ENCODE measurements at places on chromosomes 11 and 22. TPM values are rescaled to one million over a fixed set of nuclear protein-coding genes. Genes with fewer than 3 reads are reported as not detected.

Gene OR51B5
- total RNA-seq, result not detected

Gene MYOD1
- total RNA-seq, result not detected

Gene CARD18
- not detected for total RNA-seq

Gene PRR33
- not detected for total RNA-seq

Gene OR6T1
- total RNA-seq, result not detected

DNA sequence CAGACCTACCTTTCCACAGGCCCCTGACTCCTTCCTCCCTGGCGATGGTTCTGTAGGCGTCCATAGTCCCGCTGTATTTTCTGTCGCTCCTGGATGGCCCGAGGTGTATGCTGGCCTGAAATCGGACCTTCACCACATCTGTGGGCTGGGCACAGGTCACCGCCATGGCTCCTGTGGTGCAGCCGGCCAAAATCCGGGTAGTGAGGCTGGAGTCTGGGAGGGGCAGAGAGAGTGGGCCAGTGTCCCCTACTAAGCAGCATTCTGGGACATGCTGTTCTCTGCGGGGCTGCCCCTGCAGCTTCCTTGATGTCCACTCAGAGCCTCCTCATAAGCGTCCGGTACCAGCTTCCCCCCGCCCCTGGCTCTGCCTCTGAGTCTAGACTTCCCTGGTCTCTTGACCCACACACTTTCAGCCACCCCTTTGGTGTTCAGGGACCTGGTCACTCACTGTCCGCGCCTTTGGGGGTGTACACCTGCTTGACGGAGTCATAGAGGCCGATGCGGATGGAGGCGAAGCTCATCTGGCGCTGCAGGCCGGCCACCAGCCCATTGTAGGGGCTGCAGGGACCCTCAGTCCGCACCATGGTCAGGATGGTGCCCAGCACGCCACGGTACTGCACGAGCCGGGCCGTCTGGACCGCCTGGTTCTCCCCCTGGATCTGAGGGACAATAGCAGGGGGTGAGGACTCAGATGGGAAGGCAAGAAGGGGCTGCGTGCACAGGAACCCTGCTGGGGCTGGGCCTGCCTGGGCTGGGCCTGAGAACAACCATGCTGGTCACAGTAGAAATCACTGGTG, 3.0 kb downstream of the UCP3 start:
- H3K27me3 ChIP-seq, result peaks cover 2% of the 10 kb centered on the region
- no peak for DNase-seq
- H3K4me3 ChIP-seq, result no peak overlapping the region

DNA sequence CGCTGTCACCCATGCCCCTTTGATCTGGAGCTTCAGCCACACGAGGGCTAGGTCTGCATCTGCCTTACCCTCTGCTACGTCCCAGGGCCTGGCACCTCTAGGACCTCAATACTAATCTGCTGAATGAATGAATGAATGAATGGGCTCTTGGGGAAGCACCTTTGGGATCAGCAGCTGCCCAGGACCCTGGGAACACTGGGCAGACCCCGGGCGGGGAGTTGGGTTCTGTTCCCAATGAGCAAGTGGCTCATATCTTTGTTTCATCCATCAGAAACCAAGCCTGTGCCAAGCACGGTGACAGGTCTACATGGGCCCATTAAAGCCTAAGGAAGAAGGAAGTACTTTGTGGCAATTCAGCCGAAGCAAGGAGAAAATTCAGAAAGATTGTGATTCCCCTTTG, 41.5 kb upstream of the SHISAL1 start:
- H3K4me1 ChIP-seq, result peaks cover 43% of the 10 kb centered on the region
- no peak overlapping the region for H3K4me3 ChIP-seq
- H3K27ac ChIP-seq, result peak overlapping the region; percentile 34
- H3K27me3 ChIP-seq, result peaks cover 14% of the 10 kb centered on the region

GRCh38 chr11:63508009-63508408, 2.1 kb downstream of the LGALS12 start:
- peaks cover 13% of the 10 kb centered on the region for H3K27me3 ChIP-seq
- peaks cover under 1% of the 10 kb centered on the region for H3K36me3 ChIP-seq
- peaks cover 28% of the 10 kb centered on the region for H3K4me1 ChIP-seq
- DNase-seq, result peak; percentile 34
- no peak overlapping the region for H3K4me3 ChIP-seq
- H3K27ac ChIP-seq, result no peak overlapping the region

GRCh38 chr11:130642994-130643393, 194.5 kb downstream of the ADAMTS15 start:
- peaks cover 2% of the 10 kb centered on the region for H3K27me3 ChIP-seq
- H3K4me1 ChIP-seq, result no peaks in the 10 kb centered on the region
- H3K4me3 ChIP-seq, result no peak overlapping the region

GRCh38 chr11:32334822-32335221, 100.5 kb downstream of the WT1 start:
- no peak overlapping the region for H3K4me3 ChIP-seq
- peaks cover 1% of the 10 kb centered on the region for H3K4me1 ChIP-seq
- DNase-seq, result no peak
- no peak overlapping the region for H3K27ac ChIP-seq

- H3K4me3 ChIP-seq, result no peak overlapping the region
- H3K36me3 ChIP-seq, result no peaks in the 10 kb centered on the region
- H3K27me3 ChIP-seq, result no peaks in the 10 kb centered on the region
- no peak for DNase-seq
- no peak overlapping the region for H3K27ac ChIP-seq
These were observed 720.6 kb upstream of the ANO5 start for GRCh38 chr11:21472261-21472660.

GRCh38 chr11:61327669-61328071, 5.2 kb downstream of the DDB1 start:
- H3K27ac ChIP-seq, result no peak overlapping the region
- no peaks in the 10 kb centered on the region for H3K27me3 ChIP-seq
- DNase-seq, result no peak
- no peaks in the 10 kb centered on the region for H3K36me3 ChIP-seq
- peaks cover 20% of the 10 kb centered on the region for H3K4me1 ChIP-seq
- H3K4me3 ChIP-seq, result no peak overlapping the region

- H3K27ac ChIP-seq, result peak overlapping the region; percentile 26
- peaks cover 53% of the 10 kb centered on the region for H3K4me1 ChIP-seq
- H3K27me3 ChIP-seq, result peaks cover 56% of the 10 kb centered on the region
- peaks cover 8% of the 10 kb centered on the region for H3K36me3 ChIP-seq
- peak; percentile 51 for DNase-seq
These were observed 6.0 kb downstream of the PAX6 start for GRCh38 chr11:31805037-31805628.

DNA sequence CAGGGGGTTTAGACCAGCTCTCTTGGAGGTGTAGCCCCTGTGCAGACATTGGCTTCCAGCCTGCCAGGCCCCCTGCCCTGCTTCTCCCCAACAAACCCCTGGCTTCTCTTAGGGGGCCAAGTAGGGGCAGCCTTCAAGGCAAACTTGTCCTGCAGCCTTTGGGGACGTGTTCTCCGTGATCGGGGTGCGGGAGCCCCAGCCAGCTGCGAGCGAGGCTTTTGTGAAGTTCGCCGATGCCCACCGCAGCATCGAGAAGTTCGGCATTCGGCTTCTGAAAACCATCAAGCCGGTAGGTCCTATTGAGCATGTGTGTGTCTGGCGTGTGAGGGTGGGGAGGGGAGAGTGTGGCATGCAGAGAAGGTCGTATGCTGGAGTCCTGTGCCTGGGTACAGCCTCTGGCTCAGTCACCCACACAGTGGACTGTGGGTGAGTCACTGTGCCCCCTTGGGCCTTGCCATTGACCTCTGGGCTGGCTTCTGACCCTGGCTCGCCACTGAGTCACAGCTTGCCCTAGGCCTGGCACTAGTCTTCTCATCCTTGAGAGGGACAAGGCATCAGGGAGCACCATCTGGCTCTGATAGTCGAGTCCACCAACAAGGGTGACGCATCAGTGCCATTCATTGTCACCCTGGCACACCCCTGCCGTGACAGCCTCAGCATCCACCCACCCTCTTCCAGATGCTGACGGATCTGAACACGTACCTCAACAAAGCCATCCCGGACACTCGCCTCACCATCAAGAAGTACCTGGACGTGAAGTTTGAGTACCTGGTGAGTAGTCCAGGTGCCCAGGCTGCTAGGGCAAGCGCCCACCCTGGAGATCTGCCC, 11.4 kb downstream of the SLC16A8 start:
- H3K27me3 ChIP-seq, result peaks cover 11% of the 10 kb centered on the region
- H3K4me1 ChIP-seq, result peaks cover 24% of the 10 kb centered on the region
- H3K27ac ChIP-seq, result no peak overlapping the region
- DNase-seq, result no peak
- no peak overlapping the region for H3K4me3 ChIP-seq

GRCh38 chr22:49427941-49428340, 399.7 kb downstream of the BRD1 start:
- H3K4me1 ChIP-seq, result no peaks in the 10 kb centered on the region
- H3K4me3 ChIP-seq, result no peak overlapping the region
- peaks cover 15% of the 10 kb centered on the region for H3K36me3 ChIP-seq
- no peak for DNase-seq

DNA sequence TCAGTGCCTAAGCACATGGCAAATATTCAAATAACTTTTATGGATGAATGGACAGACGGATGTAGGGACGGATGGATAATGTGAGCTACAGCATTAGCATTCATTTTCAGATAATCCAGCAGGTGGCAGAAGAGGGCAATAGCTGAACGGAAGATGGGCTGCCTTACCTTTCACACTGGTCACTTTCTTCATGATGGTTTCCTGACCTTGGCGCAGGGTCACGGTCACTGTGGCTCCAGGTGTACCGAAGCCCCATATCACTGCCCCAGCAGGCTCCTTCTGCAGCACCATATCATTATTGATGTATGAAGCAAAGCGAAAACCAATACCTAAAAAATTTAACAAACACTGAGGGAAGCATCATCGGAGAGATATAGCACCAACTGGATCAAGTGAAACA, 4.3 kb downstream of the SIAE start:
- H3K27me3 ChIP-seq, result peaks cover 1% of the 10 kb centered on the region
- no peak overlapping the region for H3K27ac ChIP-seq
- DNase-seq, result peak; percentile 22
- no peaks in the 10 kb centered on the region for H3K36me3 ChIP-seq
- no peak overlapping the region for H3K4me3 ChIP-seq

- H3K4me1 ChIP-seq, result no peaks in the 10 kb centered on the region
- DNase-seq, result no peak
- H3K27ac ChIP-seq, result no peak overlapping the region
- no peaks in the 10 kb centered on the region for H3K36me3 ChIP-seq
These were observed 963.8 kb upstream of the CNTN5 start for GRCh38 chr11:98056945-98057344.

GRCh38 chr11:80846442-80846841, 1405.6 kb upstream of the TENM4 start:
- no peaks in the 10 kb centered on the region for H3K27me3 ChIP-seq
- no peak for DNase-seq
- H3K27ac ChIP-seq, result no peak overlapping the region
- peaks cover 10% of the 10 kb centered on the region for H3K4me1 ChIP-seq

GRCh38 chr22:17167486-17167885, 8.4 kb upstream of the HDHD5 start:
- H3K4me1 ChIP-seq, result peaks cover 5% of the 10 kb centered on the region
- no peak overlapping the region for H3K27ac ChIP-seq

- H3K36me3 ChIP-seq, result no peaks in the 10 kb centered on the region
- no peak overlapping the region for H3K27ac ChIP-seq
- H3K27me3 ChIP-seq, result peaks cover 6% of the 10 kb centered on the region
- H3K4me3 ChIP-seq, result no peak overlapping the region
- no peaks in the 10 kb centered on the region for H3K4me1 ChIP-seq
These were observed 1238.7 kb downstream of the BRD1 start for GRCh38 chr22:48588878-48589450.

DNA sequence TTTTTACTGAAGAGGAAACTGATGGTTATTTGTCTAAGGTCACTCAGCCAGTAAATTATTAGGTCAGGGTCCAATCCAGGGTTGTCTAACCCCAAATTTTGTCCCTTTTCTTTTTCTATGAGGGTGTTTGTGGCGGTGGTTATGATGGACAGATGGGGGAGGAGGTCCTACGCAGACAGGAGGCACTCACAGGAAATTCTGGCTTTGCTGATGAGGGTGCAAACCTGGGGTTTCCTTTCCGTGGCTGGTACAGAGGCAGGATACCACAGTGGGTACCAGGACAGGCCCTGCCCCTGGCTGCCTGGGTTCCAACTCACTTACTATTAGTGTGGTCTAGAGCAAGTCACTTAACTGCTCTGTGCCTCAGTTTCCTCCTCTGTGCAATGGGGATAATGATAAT, 91.0 kb downstream of the RRM1 start:
- no peaks in the 10 kb centered on the region for H3K36me3 ChIP-seq
- H3K27me3 ChIP-seq, result peaks cover 4% of the 10 kb centered on the region
- H3K4me1 ChIP-seq, result peaks cover 2% of the 10 kb centered on the region
- H3K4me3 ChIP-seq, result no peak overlapping the region

GRCh38 chr22:21790359-21790758, 54.8 kb upstream of the YPEL1 start:
- no peak for DNase-seq
- no peaks in the 10 kb centered on the region for H3K36me3 ChIP-seq
- no peaks in the 10 kb centered on the region for H3K27me3 ChIP-seq
- H3K27ac ChIP-seq, result no peak overlapping the region

DNA sequence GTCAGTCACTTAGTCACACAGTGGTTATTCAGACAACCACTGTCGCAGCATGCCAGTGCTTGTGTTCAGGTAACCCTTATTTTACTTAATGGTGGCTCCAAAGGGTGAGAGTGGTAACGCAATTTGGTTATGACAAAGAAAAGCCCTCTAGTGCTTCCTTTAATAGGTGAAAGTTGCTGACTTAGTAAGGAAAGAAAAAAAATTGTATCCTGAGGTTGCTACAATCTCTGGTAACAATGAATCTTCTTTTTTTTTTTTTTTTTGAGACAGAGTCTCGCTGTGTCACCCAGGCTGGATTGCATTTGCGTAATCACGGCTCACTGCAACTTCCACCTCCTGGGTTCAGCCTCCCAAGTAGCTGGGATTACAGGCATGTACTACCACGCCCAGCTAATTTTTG, 64.5 kb downstream of the C11orf91 start:
- no peak for DNase-seq
- no peak overlapping the region for H3K27ac ChIP-seq
- H3K4me3 ChIP-seq, result no peak overlapping the region
- H3K27me3 ChIP-seq, result peaks cover 3% of the 10 kb centered on the region
- H3K36me3 ChIP-seq, result peaks cover 11% of the 10 kb centered on the region

Data from glutamatergic neuron (in vitro differentiated cells).